ENCODE measurements at places on chromosomes 7 and 10.

- no peak for DNase-seq
These were observed 701.4 kb downstream of the SUGCT start for GRCh38 chr7:40836218-40836617.

DNA sequence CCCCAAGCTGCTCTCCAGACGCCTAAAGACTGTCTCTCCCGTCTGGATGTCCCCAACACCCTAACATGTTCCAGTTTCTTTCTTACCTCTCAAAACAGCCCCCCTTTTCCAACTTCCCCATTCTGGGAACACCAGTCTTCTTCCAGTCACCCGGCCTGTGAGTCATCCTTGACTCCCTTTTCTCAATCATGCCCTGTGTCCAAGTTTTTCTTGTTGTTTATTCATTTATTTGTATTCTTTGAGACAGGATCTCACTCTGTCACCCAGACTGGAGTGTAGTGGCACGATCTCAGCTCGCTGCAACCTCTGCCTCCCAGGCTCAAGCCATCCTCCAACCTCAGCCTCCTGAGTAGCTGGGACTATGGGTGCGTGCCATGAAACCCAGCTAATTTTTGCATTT lies 15.6 kb downstream of the SNX10 start:
- DNase-seq: no peak

- no peak for DNase-seq
These were observed 133.6 kb downstream of the ZMIZ1 start for GRCh38 chr10:79202188-79203013.

- DNase-seq: no peak
These were observed 118.9 kb downstream of the NEBL start for GRCh38 chr10:20778008-20778757.

GRCh38 chr7:110786328-110786965 lies 304.5 kb upstream of the LRRN3 start:
- DNase-seq: no peak

DNA sequence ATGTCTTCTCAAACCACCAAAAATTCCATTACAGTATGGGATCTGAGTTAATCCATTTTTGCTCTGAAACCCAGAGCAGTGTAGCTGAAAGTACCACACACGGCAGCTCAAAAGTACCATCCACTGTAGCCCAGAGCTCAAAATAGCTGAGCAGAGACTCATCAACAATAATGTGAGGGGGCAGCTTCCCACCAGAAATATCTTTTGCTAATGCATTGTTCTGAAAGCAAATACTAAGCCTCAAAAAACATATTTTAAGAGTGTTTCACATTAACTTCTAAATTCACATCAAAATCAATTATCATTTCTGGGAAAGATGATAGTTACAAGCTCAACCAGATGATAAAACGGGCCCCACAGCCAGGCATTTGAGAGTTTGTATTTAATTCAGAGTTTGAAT lies 73.7 kb downstream of the ABLIM1 start:
- DNase-seq: no peak

- DNase-seq: no peak
These were observed 13.0 kb downstream of the EN2 start for GRCh38 chr7:155470686-155471638.

DNA sequence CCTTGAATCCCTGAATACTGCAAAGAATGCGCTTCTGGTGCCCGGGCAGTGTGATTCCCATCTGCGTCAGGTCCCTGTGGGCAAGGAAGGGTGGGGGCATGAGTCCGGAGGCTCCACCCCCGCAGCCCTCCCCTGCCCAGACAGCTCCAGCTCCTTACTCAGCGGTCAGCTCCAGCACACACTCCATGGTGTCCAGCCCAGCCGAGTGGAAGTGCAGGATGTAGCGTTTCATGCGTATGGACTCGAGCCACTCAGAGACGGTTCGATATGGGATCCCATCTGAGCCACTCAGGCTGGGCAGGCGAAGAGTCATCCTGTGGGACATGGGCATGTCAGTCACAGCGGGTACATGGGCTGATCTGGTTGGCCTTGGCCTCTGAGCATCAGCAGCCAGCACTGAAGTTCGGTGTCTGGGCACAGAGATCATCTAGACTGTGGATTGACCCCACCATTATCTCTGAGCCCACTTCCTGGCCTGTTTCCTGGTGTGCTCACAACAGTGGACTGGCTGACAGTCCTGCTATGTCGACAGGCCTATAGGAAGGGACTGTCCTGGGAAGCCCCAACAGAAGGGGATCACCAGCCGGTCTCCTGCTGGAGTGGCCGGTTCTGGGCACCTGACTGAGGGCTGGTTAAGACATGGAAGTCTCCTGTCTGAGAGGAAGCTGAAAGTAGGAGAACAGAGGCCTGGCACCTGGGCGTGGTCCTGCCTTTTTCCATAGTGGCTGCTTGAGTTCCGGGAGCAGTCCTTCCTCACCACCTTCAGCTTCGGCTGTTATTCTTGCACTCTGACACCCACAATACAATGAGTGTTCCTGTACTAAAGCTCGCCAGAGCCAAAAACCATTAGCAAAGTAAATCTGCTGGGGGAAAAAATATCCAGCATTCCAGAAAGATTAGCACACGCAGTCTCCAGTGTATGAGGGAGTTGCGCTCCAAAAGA lies 10.6 kb downstream of the ZYX start:
- no peak for DNase-seq

DNA sequence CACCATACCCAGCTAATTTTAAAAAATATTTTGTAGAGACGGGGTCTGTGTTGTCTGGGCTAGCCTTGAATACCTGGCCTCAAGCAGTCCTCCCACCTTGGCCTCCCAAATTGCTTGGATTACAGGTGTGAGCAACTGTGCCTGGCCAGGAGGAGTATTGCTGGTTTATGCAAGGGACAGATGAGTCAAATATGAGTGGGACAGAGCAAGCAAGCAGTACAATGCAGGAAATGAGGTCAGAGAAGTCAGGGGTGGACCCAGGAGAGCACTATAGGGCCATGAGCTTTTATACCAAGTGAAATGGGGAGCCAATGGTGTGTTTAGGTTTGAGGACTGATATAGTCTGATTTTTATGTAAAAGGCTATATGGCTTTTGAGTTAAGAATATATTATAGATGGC lies 6.3 kb downstream of the TSPAN13 start:
- no peak for DNase-seq

DNA sequence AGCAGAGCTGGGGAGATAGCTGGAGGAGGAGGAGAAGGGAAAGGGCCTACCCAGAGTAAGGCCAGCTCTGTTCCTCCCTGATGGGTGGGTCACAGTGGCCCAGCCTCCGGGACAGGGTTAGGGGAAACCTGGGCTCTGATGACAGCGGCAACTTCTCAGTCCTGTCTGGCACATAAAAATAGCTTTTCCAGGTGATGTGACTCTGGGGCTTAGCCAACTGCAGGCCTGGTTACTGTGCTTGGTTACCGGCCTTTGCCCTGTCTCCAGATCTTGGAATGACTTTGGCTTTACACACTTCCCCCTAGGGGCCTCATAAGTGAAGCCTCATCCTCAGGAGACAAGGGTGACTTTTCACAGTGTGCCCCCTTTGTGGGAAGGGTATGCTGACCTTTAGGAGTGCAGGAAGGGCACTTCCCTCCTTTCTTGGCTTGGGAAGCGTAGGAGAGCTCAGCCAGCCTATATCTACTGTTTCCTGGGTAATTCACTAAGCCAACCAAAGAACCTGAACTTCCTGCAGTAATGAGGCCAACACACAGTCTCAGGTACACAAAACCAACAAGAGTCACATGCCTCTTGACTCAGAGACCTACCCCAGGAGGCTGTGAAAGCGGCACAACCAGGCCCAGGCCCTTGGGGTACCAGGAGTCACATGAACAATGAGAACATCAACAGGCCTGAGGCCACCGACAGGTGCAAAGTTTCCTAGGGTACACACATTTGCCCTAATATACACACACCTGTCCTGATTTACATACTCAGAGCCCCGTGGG lies 11.7 kb upstream of the HILPDA start:
- no peak for DNase-seq

DNA sequence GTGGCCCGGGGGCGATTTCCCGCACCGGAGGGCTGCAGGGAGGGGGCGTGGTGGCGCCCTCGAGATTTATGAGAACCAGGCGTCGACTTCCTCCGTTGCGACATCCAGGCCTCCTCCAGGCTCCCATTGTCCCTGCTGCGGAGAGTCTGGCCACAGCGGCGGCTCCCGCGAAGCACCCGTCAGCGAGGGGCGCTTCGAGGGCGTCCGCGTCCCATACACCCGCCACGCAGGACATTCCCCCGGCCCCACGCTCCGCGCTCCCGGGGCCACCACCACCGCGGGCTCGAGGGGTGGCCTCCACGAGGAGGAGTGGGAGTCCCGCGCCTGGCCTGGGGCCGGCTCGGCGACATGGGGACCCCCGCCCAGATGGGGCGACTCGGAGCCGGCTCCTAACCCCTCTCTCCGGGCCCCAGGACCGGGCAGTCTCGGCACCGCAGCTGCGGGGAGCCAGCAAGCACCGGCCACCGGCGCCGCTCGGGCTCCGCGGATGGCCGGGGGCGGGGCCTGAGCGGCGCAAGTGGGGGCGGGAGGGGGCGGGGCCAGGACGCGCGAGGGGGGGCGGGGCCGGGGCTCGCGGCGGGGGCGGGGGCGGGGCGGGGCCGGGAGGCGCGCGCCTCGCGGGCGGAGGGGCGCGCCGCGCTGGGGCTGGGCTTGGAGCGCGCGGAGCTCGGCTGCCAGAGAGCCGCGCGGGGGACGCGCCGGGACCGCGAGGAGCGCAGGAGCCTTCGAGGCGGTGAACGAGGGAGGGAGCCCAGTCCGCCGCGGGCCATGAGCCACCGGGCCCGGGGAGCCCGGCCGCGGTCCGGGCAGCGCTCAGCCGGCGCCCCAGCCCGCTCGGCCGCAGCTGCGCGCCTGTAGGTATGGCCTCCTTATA lies at the start of gene SH2B2:
TSS of gene SH2B2 (plus strand) at position 632 of the 874 bp plus-strand sequence. CDS start 13,683 bp downstream, outside the sequence.
- no peak for DNase-seq

DNA sequence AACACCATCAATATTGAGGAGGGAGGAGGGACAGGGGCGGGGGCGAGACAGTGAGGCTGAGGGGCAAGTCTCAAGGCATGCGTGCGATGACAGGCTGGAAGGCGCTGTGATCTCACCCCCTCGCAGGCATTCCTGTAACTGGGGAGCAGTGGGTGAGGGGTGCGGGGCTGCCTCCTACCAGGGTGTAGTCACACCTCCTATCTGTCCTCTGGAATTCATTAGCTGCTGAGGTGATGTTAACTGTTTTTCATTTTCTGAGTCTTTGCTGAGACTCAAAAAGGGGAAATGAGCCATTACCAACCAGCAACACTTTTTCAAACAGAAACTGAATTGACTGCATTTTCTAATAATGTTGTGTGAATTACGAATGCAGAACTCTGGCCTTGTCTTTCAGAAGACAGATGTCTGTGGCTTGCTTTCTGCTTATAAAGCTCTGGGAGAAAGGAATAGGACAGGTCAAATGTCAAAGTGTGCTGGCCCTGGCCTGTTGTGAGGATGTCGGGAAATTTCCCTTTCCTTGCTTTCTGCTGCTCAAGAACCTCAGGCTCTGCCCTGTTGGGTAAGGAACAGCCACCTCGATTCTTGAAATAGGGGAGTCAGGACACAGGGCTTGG lies 23.7 kb upstream of the CDH23 start:
- DNase-seq: no peak

- DNase-seq: no peak
These were observed 47.4 kb downstream of the JAZF1 start for GRCh38 chr7:28132959-28133870.

DNA sequence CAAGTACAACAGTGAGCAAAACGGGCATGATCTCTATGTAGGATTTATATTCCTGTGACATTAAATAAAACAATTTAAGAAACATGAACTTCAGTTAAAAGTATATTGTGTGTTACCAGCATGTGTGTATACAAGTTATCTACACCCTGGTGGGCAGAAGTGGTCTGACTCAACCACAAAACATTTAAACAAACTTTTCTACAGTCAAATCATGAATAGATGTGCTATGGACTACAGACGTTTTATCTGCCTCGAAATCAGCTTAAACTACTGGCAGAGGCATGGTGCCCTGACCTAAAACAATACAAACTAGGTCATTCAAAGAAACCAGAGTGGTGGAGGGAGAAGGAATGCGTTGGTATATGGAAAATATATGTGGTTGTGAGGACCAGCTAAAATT lies 3.6 kb downstream of the ARL3 start:
- no peak for DNase-seq

DNA sequence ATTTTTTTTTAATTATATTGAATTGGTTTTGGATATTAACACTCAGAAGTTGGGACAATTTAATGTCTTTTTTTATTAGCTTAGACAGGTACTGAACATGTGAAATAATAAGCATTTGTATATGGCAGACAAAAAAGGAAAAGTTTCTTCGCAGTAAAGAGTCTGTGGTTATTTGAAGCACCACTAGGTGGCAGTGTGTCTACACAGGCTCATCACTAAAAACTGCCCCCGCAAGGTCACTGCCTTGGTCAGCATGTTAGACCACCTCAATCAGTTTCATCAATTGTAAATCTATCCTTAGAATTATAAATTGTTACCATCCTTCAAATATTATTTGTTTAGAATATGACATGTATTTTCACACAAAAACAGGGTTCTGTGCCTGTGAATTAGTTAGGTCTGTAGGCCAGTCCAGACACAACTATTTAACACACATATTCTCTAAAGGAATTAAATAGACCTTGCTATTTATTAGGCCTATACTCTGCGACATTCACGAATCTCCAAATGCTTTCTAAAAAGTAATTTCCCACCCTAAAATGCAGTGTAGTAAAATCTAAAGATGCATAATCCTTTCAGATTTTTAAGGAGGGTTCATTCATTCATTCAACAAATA lies 17.0 kb downstream of the PNLIPRP3 start:
- DNase-seq: no peak

GRCh38 chr7:46286356-46286755 lies 365.3 kb upstream of the IGFBP3 start:
- DNase-seq: no peak

DNA sequence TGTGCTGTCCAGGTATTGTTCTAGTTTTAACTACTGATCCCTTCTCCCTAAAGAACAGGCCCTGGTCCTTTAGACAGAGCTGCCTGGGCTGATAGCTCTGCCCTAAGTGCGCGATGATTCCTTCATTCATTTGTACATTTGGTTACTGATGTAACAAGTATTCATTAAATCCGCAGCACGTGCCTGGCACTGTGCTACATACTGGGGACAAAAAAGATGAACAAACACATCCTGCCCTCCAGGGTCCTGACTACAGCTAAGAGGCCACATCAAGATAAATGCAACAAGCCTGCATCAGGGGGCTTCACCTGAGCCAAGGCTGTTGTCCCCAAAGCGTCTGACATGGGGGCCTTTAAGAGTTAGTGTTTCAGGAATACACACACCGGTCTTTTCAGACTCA lies 99.0 kb upstream of the PODXL start:
- no peak for DNase-seq

DNA sequence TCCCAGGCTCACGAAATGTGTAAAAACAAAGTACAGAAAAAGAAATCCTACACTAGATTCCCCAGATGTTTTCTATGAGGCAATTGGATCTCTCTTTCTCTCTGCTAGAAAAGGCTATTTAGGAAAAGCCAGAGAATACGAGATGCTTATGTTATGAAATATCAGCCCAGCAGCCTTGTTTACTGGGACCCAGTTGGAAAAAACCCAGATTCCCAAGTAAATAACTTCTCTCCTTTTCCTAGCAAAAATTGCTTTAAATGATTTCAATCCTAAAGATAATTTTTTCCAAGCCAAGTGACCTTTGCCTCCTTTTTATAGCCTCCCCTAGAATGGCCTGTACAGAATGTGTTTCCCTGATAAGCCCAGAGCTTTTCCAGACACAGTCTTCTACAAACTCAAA lies 199.3 kb downstream of the PLXNA4 start:
- DNase-seq: no peak
